ENCODE measurements at places on chromosomes 16 and 17.

DNA sequence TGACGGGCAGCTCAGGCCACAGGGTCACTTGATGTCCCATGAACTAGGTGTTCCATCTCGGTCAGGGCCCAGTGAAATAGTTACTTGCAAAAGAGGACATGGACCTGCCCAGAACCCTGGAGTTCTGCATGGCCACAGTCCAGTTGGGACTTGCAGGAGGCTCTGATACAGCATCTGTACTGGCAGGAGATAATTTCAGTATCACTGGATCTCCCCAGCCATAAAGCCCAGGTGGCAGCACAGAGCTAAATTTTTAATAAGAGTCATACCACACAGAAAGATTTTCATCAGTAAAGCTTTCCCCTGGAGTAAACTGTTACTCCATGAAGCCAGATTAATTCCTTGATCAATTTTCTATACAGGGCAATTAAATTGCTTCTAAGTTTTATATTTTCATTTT, 18.0 kb upstream of the SLC16A5 start:
- no peak for DNase-seq

DNA sequence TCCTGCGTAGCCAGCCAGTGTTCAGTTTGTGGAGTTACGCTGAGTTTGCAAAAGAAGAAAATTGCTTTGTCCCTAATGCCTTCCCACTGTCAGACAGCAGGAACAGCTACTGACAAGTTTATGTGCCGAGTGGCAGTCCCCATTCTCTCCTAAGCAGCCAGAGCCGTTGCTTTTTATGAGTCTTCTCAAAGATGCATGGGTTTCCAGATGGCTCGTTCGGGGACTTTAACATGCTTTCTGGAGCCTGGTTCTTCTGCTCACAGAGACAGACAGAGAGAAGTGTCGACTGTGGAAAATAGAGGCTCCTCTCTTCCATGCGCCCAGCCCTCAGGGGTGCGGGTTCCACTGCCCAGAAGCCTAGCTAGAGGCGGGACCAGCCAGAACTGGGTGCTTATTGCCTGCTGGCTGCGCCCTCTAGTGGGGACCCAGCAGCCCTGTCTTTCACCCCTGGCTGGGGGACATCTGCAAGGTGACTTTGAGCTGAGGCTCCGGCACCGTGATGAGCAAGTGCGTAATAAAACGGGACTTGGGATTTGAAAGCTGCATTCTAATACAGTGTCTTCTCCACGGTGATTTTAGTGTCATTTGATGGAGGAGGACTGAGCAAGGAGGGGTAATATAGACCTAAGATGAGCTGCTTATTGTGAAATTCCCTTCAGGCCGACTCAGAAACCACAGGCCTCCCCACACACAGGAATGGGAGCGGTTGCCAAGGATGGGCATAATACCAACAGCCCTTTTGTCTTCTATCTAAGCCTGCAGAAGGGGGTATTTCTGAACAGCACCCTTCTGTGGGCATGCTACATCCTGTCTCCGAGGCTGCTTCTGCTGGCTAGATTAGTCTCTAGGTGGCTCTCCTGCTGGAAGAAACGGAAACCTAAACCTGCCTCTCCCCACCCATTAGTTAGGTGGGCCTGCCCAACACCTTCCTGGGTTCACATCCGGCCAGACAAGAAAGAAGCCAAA, 73.1 kb downstream of the CCDC182 start:
- DNase-seq, result peak; percentile 79

DNA sequence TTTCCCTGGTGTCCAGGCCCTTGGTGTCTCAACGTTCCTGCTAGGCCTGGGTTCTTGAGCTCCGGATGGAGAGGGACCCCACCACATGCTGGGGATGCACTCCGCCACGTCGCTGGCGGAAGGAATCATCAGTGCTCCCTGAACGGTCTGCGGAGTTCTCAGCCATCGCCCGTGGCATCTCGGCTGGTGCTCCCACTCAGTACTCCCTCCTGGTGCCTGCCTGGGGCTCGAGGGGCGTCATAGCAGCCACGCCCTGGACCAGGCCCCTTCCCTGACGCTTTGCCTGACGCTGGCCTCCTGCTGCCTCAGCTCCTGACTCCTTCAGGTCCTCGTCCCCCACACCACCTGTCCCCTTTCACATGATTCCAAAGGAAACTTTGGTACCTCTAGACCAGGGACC, 95.9 kb upstream of the CIBAR2 start:
- DNase-seq, result no peak

DNA sequence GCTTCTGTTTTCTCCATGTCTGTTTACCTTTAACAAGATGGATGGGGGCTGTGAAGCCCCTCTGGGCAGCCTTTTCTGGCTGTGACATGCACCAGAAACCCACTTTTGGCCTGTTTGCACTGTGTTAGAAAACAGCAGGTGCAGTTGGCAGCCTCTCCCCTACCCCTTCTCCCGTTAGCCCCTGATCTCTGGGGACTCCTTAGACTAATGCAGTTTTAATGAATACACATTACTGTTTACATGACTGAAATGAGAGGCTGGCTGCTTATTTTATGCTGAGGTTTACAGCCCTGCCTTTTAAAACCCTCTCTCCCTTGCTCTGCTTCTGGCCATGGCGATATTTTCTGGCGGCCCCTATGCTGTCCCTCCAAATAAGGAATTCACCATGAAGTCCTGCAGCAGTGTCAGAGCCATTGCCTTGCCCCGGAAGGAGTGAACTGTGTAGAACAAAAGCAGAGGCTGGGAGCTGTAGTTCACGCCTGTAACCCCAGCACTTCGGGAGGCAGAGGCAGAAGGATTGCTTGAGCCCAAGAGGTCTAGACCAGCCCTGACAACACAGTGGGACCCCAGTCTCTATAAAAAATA, 79.3 kb downstream of the PRKCB start:
- peak; percentile 22 for DNase-seq

DNA sequence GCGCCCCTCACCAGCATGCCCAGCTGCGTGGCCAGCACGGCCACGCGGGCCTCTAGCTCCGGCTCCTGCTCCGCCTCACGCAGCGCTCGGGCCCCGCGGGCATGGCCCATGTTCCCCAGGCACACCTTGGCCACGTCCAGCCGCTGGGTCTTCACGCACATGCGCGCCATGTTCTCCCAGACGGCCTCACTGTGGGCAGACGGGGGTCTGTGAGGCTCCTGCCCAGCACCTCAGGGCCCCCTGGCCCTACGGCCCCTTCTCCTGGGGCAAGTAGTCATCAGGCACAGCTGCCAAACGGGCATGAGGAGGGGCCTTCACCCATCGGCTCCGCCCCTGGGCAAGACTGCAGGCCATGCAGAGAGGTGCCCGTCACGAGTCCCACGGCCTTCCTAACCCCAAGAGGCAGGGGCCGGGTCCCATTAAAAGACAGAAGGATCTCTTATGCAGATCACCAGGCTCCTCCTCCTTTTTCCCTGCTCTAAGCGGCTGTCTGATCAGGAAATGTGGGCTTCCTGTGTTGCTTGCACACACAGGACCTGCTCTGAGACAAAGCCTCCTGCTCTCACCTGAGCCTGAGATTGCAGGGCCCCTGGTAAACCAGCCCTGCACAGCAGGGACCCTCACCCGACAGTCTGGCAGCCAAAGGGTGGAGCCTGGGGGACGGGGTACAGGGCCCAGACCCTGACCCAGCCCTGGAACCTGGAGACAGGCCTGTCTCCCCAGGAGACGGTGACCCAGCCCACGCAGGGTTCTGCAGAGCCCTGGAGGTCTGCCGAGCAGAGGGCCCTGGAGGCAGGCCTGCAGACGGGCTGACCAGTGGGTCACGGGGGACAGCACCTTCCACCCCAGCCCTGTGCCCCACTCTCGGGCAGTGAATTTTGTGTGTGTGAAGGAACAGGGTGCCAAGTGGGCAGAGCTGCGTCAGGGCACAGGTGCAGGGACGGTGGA, 6.6 kb upstream of the TMEM204 start:
- no peak for DNase-seq

GRCh38 chr17:27810902-27811557, 10.7 kb upstream of the NOS2 start:
- no peak for DNase-seq

GRCh38 chr17:70100983-70101382, 26.0 kb downstream of the KCNJ16 start:
- DNase-seq, result no peak

GRCh38 chr17:6072157-6072556, 2.0 kb downstream of the WSCD1 start:
- no peak for DNase-seq

DNA sequence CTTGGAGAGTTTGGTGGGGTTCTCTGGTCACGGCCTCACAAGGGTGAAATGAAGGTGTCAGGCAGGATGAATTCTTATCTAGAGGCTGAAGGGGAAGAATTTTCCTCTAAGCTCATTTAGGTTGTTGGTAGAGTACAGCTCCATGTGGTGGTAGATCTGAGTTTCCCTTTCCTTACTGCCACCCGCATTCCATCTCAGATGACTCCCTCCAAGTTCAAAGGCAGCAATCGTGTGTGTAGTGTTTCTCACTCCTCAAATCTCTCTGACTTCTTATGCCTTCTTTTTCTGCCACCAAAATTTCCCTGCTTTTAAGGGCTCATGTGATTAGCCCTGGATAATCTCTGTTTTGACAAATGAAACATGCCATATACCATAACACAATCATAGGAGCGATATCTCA, 135.5 kb upstream of the MYOCD start:
- no peak for DNase-seq

DNA sequence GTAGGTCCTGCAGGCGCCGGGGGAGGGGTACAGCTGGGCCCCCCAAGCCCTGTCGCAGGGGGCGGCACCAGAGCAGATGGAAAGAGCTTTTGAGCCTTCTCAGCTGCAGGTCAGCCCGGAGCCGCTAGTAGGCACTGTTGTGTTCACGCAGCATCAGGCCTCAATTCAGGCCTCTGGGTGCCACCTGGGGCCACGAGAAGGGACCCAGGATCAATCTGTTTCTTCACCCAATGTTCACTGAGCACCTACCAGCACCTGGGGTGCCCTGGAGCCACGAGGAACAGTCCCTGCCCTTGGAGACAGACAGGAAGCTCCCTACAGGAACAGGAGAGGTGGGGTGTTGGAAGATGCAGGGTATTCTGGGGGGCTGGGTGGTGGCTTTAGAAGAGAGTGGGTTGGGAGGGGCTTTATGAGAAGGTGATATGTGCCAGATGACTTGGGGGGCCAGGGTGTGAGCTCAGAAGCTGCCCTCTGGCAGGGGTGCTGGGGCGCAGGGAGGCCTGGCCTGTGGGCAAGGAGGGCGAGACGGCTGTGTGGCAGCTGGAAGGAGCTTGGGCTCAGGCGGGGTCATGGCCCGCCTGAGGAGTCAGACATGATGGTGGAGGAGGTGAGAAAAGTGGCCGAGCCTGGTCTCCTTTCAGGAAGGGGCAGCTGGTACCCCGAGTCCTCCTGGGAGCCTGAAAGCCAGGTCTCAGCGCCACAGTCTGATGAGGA, 121.9 kb upstream of the GSE1 start:
- DNase-seq, result no peak

GRCh38 chr17:42832934-42833766, at the start of gene PSME3:
Gene PSME3 (plus strand): TSS chr17:42833397. CDS start chr17:42833632, 235 bp downstream.
- peak; percentile 95 for DNase-seq

DNA sequence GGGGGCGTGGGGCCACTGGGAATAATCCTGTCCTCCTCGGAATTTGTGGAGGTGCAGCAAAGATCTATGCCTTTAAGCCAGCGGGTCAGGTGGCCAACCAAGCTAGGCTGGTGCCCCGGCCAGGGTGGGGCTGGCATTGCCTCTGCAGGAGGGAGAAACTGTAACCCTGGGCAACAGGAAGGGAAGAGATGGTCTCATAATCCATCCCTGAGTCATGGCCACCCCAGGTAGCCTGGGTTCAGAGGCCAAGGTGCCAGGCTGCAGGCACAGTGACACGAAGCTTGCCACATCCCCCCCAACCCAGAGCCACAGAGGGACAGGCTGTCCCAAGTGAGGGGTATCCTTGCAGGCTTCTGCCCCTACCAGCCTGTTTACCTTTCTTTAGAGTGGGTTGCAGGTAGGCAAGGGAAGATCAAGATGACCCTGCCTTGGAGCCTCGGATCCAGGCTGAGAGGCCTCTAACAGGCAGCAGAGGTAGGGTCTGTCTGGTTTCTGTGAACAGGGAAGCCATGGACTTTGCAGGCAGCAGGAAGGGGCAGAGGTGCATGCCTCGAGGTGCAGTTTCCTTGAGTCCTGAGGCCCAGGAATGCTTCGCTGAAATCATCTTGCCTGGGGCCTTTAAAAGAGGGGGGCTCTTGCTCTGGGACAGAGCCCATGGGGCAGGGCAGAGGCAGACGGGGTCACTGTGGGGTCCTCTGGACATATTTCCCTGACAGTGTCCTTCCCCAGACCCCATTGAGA, 4.0 kb downstream of the LASP1 start:
- no peak for DNase-seq

- DNase-seq, result no peak
These were observed 121.9 kb upstream of the PLCG2 start for GRCh38 chr16:81657224-81657623.

DNA sequence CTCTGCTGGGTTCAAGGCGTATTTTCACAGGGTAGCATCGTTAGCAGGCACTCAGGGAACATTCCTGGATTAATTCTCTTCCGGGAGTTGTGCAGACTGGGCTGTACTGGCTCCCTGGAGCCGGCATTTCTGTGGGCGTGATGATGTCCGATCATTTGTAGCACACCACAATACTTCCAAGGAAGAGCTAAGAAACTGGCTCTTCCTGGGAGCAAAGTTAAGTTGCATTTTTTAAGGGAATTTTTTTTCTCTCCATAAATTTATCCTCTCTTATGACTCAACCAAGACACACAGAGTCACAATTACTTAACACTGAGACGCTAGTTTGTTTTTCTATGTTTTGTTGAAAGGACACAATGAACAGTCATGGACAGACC, 211.6 kb upstream of the FOXF1 start:
- no peak for DNase-seq

GRCh38 chr16:85238233-85238647, 126.0 kb upstream of the CIBAR2 start:
- peak; percentile 92 for DNase-seq

DNA sequence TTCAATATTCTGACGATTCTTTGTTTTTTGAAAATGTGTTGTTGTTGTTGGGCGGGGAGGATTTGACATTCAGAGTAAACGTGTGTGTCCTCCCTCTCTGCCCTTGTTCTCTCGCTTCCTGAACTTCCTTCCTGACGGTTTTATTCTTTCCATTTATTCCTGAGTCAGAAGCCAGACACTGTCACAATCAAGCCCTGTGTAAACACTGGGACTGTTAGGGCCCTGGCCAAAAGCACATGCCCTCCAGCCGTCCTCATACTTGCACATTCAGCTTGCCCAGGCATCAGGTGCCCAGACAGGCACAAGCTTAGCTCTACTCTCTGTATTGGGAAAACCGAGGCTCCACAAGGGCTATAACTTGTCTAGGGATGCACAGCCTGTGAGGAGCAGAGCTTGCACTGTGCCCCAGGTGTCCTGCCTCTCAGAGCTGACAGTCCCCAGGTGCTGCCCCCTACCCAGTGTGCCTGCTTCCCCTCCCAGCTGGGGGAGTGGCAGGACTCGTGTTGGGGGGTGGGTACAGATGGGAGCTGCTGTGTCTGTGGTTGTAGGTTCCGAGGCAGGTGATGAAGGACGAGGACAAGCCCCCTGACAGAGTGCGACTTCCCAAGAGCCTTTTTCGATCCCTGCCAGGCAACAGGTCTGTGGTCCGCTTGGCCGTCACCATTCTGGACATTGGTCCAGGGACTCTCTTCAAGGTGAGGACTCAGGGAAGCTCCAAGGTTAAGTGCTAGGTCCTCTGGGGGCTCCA, 9.7 kb downstream of the ADGRG3 start:
- DNase-seq, result no peak
